Muscle of arm (tissue), 14 donors: ENCODE measurements at places on chromosomes 1 and 21.

GRCh38 chr1:15141935-15142539 is 11.5 kb upstream of the TMEM51 start:
- DNase-seq: peak; percentile 28

GRCh38 chr1:4468804-4469514 is 185.4 kb upstream of the AJAP1 start:
- no peak for DNase-seq

DNA sequence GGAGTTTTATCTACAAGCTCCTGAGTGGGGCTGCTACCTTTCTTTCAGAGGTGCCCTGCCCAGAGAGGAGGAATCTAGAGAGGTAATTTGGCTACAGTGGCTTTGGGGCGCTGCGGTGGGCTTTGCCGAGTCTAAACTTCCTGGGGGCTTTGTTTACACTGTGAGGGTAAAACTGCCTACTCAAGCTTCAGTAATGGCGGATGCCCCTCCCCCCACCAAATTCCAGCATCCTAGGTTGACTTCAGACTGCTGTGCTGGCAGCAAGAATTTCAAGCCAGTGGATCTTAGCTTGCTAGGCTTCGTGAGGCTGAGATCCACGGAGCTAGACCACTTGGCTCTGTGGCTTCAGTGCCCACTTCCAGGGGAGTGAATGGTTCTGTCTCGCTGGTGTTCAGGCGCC is 43.9 kb downstream of the SWT1 start:
- no peak for DNase-seq

- DNase-seq: no peak
Measured at GRCh38 chr1:227613526-227613925, 50.2 kb downstream of the ZNF678 start.

- DNase-seq: no peak
Measured at GRCh38 chr1:172547071-172547470, 14.1 kb downstream of the SUCO start.

GRCh38 chr1:212620293-212620692 is 11.7 kb downstream of the ATF3 start:
- no peak for DNase-seq

- DNase-seq: no peak
Measured at GRCh38 chr1:234571702-234572101, 38.3 kb downstream of the IRF2BP2 start.

DNA sequence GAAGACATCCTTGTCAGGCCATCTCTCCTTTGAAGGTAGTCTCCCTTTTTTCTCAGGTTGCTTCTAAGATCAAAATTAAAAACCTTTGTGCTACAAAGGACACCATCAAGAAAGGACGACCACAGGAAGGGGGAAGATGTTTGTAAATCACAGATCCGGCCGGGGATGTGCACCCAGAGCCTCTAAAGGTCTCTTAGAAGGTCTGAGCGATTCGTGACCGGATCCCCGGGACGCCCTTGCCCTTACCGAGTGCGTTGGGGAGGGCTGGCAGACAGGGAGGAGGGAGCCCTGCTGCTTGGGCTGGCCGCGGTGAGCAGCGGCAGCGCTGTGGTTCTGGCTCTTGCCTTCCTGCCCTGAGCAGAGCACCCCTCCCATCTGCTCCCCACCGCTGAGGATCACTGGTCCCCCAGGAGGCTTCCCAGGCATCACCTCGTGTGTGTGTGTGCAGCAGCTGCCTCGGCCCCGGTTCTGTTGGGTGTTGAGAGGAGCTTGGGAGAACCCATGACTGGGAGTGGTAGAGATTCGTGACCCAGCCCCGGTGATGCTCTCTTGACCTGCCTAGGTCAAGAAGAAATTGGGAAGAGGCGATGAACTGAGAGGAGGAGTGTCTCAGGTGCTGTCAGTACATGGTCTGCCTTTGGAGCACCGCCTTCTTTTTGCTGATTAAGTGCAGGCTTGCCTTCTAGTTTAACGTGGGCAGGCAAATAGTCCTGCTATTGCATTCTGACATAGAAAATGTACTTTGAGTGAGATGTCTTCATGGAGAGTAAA is 34.5 kb downstream of the AGPAT3 start:
- DNase-seq: no peak

- peak; percentile 51 for DNase-seq
Measured at GRCh38 chr1:165543532-165544438, at the start of gene LRRC52. Gene LRRC52 (plus strand): TSS chr1:165544000. CDS start chr1:165544297, 297 bp downstream.

GRCh38 chr1:235766794-235767285 is 99.9 kb downstream of the LYST start:
- DNase-seq: no peak

- no peak for DNase-seq
Measured at GRCh38 chr1:87149241-87150041, 179.2 kb upstream of the LMO4 start.

DNA sequence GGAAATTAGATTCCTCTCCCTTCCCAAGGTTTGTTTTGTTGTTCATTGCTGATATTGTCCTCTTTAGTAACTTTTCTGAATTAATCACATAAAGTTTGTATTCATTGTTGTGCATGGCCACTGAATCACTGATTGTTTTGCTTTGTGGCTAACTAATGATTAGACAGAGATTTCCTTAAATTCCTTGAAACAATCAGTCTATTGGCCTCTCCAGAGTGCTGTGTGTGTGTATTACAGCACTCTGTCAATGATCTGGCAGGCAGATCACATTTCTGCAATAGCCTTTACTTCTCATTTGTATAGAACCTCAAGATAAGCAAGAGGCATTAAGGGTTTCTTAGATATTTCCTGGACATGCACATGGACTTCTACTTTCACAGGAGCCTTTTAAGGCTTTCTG is 78.6 kb downstream of the DUSP10 start:
- no peak for DNase-seq

DNA sequence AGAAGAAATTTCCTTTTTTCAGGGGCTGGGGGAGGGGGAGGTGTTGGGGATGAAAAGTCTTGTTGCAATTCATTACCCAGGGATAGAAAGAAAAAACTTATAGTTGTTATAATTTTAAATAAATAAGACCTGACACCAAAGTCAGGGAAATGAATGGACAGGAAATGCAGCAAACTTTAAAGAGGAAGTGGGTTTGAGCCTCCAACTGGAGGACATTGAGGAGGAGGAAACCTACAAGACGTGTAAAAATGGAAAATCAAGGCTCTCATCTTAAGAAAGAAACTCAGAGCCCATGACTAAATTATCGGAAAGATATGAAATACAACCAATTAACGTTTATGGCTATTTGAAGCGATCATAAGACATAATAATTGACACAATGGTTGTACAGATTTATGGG is 54.4 kb downstream of the NIBAN1 start:
- DNase-seq: no peak

DNA sequence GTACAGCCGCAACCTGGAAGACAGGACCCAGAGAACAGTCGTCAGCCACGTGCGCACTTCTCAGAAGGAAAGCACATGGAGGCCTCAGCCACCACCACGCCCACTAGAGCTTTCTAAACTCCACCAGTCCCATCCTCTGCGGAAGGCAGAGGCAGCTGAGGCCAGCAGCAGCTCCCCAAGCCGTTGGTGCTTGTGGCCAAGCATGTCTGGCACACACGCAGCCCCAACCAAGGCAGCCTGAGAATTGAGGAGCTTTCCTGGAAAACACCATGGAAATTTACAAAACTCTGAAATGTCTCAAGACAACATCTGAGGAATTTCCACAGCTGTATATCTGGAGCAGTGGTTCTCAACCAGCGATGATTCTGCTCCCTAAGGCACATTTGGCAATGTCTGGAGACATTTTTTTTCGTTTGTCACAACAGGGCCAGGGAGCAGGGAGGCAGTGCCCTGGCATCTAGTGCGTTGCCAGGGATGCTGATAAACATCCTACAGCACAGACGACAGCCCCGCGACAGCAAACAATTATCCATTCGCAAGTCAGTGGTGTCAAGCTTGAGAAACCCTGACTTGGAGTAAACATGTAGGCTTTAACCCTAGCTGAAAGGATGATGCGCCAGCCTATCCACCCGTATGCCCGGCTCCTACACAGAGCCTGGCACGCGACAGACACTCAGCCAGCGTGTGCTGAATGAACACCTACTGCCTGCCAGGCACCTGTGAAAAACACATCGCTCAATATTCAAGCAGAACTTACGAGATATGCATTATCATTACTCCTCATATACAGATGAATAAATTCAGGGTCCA is 24.7 kb downstream of the NPHP4 start:
- DNase-seq: peak; percentile 60

DNA sequence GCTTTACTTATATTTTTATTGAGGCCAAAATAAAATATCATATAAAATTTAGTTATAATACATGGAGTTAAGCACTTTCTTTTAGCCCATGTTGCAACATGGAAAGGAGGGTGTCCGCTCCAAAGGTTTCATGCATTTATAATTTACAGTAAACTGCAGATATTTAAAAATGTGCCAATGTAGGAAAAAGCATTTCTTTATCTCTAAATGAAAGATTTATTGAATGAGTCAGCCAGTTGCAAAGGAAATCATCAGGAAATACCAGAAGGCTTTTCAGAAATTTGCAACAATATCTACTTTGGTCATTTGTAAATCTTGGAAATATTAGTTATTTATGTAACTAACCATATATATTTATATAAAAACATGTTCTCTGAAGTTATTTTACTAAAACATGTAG is 12.1 kb downstream of the ATP6V1G3 start:
- no peak for DNase-seq

DNA sequence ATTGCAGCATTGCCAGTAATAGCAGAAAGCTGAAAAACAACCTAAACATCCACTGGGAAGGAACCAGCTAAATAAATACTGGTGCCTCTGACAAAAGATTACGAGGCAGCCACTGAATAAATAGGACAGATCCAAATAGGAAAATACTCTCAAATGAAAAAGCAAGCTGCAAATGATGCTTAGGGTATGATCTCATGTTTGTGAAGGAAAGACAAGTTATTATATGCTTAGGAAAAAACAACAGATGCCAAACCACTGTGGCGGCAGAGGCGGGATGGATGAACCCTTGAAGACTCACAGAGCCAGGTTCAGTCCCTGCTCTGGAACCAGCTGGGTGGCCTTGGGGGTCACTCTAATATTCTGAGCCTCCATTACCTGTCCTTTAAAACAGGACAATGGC is 41.6 kb downstream of the MATN1 start:
- no peak for DNase-seq

- DNase-seq: no peak
Measured at GRCh38 chr21:15057285-15057684, 7.5 kb downstream of the NRIP1 start.

DNA sequence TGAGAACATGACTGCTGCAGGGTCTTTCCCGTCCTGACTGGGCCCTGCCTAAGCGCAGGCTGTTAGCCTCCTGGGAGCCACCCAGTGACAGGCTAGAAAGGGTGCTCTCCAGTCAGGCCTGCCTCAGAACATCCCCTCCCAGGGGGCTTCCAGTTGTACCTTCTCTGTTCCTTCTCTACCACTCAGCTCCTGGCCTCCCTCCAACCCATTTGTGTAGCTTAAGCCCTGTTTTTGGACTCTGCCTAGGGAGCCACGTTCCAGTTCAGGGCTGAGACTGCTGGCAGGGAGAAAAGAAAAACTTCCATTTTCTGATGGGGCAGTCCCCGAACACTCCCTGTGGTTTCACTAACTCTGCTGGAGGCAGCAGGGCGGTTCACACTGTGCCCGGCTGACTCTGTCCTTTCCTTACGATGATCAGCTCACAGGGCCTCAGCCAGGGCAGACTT is 15.3 kb upstream of the POU3F1 start:
- DNase-seq: no peak

DNA sequence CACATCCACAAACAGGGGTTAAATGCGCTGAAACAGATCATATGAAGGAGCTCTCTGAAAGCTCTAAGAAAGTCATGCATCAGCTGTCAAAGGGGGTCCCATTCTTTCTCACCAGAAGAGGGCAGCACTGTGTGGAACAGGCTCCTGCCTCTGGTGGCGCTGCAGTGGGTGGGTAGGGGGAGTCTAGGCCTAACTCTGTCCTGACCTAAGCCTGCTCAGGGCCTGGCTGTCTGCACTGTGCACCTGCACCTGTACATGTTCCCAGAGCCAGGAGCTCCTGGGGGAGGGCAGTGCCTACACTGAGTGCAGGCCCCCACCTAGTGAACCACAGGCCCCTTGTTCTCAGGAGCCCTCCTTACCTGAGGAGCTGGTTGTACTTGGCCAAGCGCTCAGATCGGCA is 16.0 kb downstream of the ENO1 start:
- DNase-seq: no peak

DNA sequence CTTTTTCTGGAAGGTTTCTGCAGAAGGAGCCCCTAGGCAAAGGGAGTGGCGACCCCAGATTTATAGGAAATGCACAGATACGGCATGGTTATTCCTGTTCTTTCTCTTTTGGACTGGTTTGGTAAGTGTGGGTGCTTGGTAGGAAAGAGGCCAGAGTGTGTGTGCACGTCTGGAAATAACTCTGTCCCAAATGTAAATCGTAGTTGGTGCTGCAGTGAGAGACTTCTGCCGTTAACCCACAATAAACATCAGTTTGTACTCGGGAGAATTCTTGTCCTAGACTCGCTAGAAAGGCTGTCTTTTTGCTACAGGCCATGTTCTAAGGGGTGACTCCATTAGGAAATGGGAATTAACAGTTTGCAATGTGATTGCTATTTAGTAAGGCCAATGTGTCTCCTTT is 779 bp downstream of the SLC44A3 start:
- DNase-seq: no peak
